Stimulated activated CD4-positive, alpha-beta T cell treated with anti-CD3 and anti-CD28 coated beads, Interleukin-15, amount 100 ng/mL, for 48 hours (primary cell): ENCODE measurements at places on chromosomes 13 and 19.

GRCh38 chr13:25701304-25701703 lies 329.5 kb downstream of the ATP8A2 start:
- no peak for DNase-seq

GRCh38 chr19:50008532-50008931 lies 16.6 kb downstream of the VRK3 start:
- DNase-seq = no peak

- no peak for DNase-seq
These were observed 115.3 kb downstream of the LRCH1 start for GRCh38 chr13:46668302-46668720.

GRCh38 chr13:110150384-110151101 lies 156.4 kb downstream of the COL4A1 start:
- DNase-seq = no peak

DNA sequence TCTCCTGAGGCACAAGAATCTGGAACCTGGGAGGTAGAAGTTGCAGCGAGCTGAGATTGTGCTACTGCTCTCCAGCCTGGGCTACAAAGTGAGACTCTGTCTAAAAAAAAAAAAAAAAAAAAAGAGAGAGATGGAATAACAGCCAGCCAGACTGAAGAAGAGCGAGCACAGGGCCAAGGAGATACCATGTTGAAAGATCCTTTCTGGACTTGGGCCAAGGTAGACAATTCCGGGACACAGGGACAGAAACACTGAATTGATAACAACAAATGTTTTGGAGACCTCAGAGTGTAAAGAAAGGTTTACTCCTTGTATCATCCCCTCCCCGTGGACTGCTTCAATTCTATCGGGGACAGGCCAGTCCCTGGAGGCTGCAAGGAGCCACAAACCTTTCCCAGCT lies 4.6 kb downstream of the LPAR2 start:
- no peak for DNase-seq

DNA sequence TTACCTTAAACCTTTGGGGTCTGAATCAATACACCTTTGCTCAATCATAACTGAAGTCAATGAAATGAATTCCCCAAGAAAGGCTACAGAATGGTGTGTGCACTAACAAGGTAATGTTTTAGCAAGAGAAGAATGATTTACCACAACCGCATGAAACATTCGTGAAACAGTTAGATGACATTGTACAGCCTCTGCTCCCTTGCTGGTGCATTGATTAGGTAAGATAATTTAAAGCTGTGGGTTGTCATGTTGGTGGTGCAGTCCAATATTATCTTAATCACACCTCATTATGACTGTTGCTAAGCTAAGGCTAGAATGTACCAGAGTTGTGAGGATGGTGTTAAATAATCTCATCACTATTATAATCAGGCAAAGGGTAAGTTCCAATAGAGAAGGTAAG lies 1673.2 kb upstream of the PRR20A start:
- DNase-seq = no peak

- DNase-seq = no peak
These were observed 7.1 kb upstream of the S1PR2 start for GRCh38 chr19:10238172-10238783.

DNA sequence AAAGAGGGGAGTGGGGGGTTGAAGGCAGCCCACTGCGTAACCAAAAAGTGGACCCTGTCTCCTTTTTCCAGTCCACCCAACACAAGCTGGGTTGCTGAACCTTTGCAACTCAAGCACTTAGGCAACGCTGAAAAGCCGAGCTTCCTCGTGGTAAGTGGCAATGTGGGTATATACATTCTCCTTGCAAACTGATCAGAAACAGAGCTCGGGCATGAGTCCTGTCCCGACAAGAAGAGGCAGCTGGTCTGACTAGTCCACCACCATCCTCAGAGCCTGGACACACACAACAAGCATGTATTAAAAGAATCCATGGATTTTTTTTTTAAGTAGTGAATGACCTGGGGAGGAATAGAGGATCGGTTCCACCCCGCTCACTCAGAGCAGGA lies 240.6 kb upstream of the ZNF507 start:
- no peak for DNase-seq

DNA sequence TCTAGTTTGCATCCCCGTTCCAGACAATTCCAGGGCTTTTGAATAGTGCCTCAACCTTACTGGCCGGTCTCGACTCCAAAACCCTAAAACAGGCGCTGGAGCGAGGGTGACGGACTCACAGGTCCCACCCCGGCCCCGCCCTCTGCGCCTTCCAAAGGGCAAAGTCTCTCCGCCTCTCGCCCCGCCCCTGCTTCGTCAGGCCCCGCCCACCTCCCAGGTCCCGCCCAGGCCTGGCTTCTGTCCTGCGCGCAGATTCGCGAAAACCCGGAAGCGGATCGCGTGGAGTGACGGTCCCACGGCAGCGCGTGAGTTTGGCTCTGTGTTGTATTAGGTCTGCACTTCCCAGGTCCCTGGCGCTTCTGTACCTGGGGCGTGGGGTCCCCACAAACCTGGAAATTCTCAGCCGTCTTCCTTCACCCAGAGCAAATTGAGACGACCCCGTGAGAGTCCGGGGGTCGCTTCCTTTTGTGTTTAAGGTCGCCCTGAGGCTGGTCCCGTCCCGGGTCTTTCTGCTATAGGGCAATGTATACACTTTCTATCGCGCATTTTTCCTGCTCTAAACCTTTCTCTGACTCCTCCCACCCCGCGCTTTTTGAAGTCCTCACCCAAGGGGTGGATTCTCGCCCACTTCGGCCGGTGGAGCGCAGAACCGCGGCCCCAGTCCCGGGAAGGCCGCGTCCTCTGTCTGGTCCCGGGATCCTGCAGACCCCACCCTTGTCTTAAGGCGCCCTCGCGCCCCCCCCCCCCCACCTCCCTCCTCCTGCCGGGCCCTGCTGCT lies at the start of gene ZNF813:
TSS of gene ZNF813 (plus strand) at position 249 of the 778 bp plus-strand sequence. CDS start 16,090 bp downstream, outside the sequence.
- peak; percentile 88 for DNase-seq

DNA sequence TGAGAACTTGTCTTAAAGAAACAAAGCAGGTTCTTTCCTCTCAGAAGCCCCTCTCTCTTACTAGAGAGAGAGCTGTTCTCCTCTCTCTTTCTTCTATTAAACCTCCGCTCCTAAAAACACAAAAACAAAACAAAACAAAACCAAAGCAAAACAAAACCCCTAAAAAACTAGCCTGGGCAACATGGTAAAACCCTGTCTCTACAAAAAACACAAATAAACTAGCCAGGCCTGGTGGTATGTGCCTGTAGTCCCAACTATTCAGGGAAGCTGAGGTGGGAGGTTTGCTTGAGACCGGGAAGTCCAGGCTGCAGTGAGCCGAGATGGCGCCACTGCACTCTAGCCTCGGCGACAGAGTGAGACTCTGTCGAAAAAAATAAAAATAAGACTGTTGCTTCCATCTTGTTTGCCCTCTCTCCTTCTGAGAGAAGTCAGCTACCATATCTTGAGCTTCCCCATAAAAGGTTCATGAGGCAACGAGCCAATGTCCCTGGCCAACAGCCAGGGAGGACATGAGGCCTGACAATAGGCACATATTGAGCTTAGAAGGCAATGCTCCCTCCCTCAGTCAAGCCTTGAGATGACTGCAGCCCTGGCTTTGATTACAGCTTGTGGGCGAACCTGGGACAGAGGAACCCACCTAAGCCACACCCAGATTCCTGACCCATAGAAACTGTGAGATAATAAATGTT lies 17.5 kb upstream of the FLT3 start:
- DNase-seq = no peak

GRCh38 chr19:58096884-58097283 lies 1.1 kb downstream of the ZSCAN18 start:
- DNase-seq = no peak

DNA sequence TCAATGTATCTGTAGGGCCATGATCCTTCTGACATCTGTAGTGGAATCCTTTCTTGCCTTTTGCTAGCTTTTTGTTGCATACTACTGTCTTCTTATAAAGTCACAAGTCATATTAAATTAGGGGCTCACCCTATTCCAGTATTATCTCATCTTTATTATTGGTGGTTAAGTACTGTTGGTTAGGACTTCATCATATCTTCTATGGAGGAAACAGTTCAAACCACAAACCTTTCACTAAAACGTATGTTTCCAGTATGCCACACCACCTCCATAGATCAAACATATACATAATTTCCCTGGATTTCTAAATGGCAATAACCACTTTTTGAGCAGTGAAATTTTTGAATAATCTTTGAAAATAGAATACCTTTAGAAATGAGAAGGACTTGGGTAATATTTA lies 62.8 kb upstream of the PCDH9 start:
- no peak for DNase-seq

- no peak for DNase-seq
These were observed 40.1 kb downstream of the LTBP4 start for GRCh38 chr19:40641281-40641680.

- no peak for DNase-seq
These were observed 18.0 kb downstream of the ZAR1L start for GRCh38 chr13:32297206-32297605.

DNA sequence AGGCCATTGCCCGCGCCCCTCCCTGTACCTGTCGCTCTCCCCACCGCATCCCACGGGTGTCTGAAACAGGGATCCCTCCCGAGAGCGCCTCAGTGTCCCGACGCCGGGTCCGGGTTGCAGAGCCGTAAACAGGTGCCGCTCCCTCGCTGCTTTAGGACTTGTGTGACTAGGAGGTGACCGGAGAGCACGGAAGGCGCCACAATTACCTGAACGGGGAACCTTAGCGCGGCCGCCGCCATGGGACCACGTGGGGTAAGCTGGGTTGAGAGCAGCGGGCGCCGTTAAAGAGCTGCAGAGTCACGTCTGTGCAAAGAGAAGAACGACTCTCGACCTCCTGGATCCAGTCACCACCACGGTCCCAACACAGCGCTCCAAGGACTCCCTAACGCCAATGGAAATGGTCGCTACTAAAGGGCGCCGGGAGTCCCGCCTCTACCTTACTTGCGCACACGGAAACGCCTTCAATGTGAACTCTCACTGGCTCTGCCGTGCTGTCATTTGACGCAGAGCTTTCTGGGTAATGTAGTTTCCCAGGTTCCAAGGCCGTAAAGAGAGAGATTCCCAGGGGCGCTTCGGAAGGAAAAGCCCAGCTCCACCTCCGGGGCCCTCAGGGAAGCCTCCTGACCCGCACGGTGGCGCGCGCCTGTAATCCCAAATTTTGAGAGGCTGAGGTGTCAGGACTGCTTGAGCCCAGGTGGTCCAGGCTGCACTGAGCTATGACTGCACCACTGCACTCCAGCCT lies at the start of gene ZNF552:
TSS of gene ZNF552 (minus strand) at position 409 of the 742 bp plus-strand sequence. CDS start at position 239, 170 bp downstream.
- peak; percentile 59 for DNase-seq

- DNase-seq = no peak
These were observed 8.4 kb upstream of the SIGLEC12 start for GRCh38 chr19:51509823-51510660.

DNA sequence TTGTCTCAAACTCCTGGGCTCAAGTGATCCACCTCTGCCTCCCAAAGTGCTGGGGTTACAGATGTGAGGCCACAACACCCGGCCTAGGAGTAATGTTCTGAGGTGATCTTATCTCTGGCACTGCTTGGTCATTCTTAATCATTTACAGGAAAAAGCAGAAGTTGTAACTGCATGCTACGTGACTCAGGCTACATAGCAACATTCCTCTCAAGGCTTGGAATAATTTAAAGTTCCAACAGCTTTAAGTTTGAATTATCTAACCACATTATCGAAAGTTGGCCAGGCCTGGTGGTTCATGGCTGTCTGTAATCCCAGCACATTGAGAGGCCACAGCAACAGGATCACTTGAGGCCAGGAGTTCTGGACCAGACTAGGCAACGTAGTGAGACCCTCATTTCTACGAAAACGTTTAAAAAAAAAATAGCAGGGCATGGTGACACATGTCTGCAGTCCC lies 3.9 kb upstream of the B9D2 start:
- DNase-seq = no peak

- no peak for DNase-seq
These were observed 147.5 kb upstream of the SOX21 start for GRCh38 chr13:94859811-94860210.

- no peak for DNase-seq
These were observed 52.8 kb downstream of the ELF1 start for GRCh38 chr13:40966298-40966697.

GRCh38 chr13:43802511-43802910 lies 15.7 kb upstream of the ENOX1 start:
- DNase-seq = no peak

GRCh38 chr19:54106716-54107115 lies 4.1 kb downstream of the NDUFA3 start:
- no peak for DNase-seq

DNA sequence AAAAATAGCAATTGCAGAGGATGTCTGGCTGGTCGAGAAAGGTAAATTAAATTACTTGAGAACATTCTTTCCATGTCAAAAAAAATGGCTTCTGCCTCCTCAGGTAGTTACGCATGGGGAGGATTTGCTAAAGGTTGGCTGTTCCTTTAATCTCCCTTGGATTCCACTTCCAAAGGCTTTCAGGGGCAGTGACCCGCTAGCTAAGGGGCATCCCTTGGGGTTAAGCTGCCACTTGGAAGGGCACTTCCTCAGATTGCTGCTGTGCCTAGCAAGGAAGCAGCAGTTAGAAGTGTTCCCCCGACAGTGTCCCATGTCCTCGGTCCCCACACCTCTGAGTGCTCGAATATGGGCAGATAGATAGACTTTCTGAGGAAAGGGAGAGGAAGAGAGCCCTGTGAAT lies 108.5 kb downstream of the RGCC start:
- no peak for DNase-seq

- DNase-seq = peak; percentile 43
These were observed 7.9 kb downstream of the PIP5K1C start for GRCh38 chr19:3692141-3693024.

DNA sequence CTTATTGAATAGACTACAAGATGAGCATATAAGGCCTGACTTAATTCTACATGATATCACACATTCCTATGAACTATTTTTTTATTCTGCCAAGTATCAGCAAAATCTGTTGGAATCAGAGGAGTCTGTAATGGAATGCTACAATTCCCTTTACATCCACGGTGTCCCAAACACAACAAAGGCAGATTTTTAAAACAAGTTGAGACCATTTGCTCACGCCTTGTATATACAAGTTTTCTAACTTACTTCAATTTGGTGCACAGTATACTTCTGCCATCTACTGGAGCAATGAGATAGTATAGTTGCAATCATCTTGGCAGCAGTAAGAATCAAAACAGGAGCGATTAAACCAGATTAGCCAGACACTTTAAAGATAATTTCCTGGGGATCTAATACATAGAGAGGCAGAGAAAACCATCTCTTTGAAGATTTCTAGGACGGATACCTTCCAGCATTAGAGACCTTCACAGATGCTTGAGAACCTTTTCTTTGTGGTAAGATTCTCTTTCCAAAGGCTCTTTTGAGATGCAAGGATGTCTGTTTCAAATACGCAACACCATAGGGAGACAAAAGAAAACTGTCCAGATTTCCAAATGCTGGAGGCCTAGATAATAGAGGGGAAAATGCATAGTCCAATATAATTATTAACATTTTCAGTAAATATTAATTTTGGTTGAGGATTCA lies 302.0 kb upstream of the MIR17HG start:
- DNase-seq = no peak

DNA sequence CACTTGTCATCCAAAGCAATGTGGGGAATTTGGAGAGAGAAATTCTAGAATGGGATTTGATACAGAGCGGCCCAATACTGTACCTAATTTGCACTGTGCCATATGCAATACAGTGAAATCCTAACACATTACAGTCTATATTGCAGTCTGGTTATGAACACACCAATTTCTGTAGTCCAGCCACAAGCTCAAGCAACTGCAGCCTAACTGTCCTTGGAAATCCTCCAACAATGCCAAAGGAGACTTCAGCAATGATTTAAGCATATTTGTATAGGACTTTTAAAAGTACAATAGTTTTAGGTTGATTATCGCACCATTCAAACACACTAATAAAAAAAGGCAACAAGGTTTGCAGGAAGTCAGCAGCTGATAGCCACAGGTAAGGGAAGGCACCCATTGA lies 17.3 kb downstream of the DIAPH3 start:
- DNase-seq = no peak

GRCh38 chr19:34731019-34731829 lies 2.8 kb upstream of the ZNF181 start:
- no peak for DNase-seq
